ENCODE measurements at places on chromosomes 7 and 10.

- no peak for DNase-seq
These were observed 906.2 kb downstream of the LRMDA start for GRCh38 chr10:76337641-76338040.

DNA sequence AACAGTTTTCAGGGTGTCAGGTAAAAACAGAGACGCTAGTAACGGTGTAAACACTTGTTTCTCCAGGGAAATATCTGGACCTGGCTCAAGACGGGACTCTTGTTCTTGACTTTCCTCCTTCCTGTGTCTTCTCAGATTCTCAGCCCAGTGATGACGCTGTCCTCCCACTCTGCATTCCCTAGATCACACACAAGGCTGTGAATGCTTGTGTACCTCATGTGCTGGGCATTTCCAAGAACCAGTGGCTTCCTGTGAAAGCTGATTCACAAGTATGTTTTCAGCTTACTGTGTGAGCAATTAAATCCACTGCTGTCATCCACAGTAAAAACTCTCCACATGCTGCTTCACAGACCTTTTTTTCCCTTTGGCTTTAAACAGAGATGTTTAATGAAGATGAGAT is 193.8 kb upstream of the DPP6 start:
- no peak for DNase-seq

GRCh38 chr10:45558425-45558824 is 114.1 kb downstream of the ZFAND4 start:
- no peak for DNase-seq

- no peak for DNase-seq
These were observed 89.5 kb downstream of the THSD7A start for GRCh38 chr7:11742496-11742895.

DNA sequence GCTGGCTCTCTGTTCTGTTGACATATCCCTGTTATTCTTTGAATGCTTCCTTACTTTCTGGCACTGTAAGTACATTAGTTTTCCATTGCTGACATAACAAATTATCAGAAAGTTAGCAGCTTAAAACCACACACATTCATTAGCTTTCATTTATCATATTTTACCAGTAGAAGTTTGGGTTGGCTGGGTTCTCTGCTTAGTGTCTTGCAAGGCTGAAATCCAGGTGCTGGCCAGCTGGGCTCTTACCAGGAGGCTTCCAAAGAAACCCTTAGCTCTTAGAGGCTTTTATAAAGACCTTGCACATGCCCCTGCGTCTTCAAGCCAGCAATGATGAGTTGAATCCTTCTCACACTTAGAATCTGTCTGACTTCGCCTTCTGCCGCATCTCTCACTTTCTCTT is 160.6 kb downstream of the MLLT10 start:
- no peak for DNase-seq

DNA sequence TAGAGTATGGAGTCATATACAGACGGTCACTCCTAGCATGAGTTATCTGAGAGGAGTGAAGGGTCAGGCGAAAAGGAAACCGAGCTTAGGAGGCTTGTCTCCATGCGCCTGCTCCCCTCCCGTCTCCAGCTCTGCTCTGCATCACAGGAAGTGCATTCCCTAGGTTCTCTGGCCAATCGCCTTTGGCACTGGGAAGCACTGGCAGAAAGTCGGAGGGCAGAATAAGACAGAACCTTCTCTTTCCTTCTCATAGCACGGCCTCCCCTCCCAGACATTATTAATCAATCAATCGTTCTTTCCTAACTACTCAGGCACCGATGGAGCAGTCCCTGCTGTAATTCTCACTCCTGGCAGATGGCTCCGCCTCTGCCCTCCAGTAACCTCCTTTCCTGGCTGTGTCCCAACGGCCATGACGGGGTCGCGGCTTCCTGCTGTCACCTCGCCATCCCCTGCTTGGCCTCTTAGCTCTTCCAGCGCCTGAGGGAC is 177.1 kb downstream of the FRMD4A start:
- DNase-seq: no peak

GRCh38 chr10:62354916-62355315 is 19.3 kb upstream of the ZNF365 start:
- no peak for DNase-seq

- DNase-seq: no peak
These were observed 305.5 kb downstream of the DNAJB9 start for GRCh38 chr7:108875139-108875538.

DNA sequence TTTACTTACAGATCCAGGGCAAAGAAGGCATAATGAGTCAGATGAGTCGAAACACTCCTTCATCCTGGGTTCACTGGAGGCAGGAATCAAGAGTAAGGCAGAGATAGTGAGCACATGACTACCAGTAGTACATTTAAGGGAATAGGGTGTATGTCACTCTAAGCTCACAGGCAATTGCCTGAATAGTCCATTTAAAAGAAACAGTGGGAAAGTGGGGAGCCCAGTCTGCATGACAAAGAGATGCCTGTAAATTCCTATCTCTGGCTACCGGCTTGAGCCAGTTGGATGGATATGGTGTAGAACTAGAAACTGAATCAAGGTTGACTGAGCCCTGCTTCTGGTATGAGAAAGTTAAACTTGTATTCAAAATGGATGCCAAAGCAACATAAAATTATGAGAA is 861.5 kb upstream of the ZWINT start:
- DNase-seq: no peak

DNA sequence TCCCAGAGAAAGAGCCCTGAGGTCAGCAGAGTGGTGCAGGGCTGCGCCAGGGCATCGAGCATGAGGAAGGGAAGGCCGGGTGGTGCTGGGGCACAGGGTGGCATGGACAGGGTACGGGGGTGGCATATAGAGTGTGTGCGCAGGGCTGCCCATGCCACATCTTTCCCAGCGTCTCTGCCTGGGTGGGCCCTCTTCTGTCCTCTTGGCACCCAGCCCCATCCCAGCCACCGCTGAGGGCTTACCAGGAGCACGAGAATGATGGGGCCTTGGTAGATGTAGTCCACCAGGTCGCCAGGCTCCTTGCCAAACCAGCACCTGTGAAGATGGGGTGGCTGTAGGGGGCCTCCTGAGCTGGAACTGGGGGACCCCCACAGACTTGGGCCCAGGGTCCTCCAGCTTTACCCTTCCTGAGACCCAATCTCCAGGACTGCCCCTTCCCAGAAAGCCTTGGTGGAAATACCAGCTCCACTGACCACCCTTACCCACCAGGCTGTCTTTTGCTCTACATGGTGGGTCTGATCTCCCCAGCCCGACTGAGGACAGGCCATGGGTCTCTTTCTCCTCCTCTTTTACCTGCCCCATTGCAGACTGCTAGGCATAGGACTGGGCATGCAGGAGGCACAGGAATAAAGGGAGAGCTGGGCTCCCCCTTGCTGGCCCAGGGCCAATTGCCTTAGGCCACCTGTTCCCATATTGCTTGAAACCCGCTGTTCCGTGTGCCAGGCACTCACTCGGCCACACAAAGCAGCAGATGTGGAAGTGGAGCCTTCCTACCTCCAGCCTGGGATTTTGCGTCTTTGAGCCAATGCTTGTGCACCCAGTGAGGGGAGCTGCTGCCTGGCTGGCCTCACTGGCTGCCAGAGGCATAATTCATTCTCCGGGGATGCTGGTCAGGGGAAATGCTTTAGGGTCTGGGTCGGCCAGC is 21.7 kb downstream of the CRHR2 start:
- DNase-seq: no peak

- DNase-seq: no peak
These were observed 66.0 kb downstream of the SRPK2 start for GRCh38 chr7:105322655-105323277.

DNA sequence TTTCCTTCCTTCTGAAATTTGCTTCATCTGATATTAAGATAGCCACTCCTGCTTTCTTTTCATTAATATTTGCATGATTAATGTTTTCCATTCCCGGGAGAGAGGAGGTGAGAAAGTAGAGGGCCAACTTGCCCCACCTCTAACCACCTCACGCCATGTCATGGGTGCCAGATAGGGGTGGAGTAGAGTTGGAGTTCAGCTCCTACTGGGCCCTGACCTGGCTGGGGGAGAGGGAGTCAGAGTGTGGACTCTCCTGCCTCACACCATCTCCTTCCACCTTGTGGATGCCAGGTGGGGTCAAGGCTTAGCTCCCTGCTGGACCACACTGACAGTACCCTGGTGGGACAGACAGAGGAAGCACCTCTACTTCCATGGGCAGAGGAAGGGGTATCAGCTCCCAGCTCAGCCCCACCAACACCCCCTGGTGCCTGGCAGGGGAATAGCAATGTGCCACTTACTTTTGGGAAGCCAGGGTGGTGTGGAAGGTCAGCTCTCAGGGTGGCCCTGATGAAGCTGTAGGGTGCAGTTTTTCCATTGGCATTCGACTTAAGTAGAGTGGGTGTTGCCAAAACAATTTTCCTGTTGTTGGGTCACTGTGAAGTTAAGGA is 28.0 kb downstream of the CHST12 start:
- DNase-seq: no peak

GRCh38 chr7:149195180-149196150 is at the start of gene ZNF282:
ZNF282 (plus strand) TSS chr7:149195546; CDS start chr7:149195590, 44 bp downstream.
- DNase-seq: peak; percentile 40

- no peak for DNase-seq
These were observed 18.9 kb upstream of the DNAJC1 start for GRCh38 chr10:22022257-22023032.

DNA sequence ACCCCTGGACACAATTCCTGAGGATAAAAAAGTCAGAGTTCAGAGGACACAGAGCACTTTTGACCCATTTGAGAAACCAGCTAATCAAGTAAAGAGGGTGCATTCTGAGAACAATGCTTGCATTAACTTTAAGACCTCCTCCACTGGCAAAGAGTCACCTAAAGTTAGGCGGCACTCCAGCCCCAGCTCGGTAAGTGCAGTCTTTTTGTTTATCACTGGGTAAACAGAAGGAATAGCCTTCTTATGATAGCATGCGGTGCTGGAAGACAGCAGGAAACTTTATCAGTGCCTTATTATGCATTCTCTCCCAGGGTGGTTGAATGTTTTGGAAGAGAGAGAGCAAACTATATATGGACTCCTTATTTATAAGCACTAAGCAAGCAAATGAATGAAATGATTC is 130.5 kb downstream of the CDK14 start:
- no peak for DNase-seq

DNA sequence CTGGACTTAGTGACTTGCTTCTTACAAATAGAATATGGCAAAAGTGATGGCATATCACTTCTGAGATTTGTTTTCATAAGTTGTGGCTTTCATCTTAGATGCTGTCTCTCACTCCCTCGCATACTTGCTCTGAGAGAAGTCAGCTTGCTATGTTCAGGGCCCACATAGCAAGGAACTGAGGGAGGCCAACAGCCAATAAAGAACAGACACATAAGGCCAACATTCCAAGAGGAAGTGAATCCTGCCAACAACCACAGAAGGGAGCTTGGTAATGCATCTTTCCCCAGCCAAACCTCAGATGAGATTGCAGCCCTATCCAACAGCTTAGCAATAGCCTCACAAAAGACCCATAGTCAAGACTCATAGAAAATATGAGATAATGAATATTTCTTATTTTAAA is 39.2 kb upstream of the DMTF1 start:
- DNase-seq: no peak

GRCh38 chr10:1198453-1199344 is 142.5 kb downstream of the WDR37 start:
- DNase-seq: no peak

GRCh38 chr10:103923502-103923901 is 5.5 kb upstream of the STN1 start:
- no peak for DNase-seq

DNA sequence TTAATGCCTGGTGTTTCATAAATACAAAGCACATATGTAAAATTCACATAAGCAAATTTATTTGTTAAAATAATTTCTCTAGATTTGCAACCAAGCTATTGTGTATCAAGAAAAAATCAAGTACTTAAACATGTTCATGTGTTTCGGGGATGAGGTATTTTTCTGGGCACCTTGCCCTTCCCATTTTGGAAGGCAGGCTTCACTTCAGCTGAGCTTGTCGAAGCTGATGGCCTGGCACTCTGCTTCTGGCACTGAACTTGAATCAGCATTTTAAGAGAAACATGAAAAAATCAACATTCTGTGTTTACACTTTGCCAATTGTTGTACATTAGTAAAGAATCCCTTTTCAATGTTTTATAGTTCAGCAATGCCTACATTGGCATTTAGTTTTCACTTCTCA is 179.1 kb upstream of the STEAP4 start:
- no peak for DNase-seq

GRCh38 chr7:50739744-50740435 is 42.8 kb downstream of the GRB10 start:
- peak; percentile 16 for DNase-seq

- DNase-seq: no peak
These were observed 789 bp downstream of the PDGFA start for GRCh38 chr7:518630-519483.

DNA sequence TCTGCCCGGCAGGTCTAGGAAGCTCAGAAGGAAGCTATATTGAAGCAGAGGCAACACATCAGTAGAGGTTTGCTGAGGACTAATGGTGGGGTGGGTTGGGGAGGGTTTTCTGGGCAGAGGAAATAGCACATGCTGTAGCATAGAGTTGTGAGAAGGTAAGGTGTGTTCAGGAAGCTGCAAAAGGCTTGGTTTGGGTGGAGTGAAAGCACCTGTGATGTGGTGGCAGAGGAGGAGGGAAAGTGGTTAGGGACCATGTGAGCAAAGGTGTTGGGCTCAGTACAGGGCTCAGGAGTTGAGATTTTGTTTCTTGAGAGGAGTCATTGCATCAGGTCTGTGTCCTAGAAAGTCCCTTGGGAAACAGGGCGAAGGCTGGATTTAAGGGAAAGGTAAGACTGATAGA is 294.6 kb downstream of the SORCS3 start:
- no peak for DNase-seq

DNA sequence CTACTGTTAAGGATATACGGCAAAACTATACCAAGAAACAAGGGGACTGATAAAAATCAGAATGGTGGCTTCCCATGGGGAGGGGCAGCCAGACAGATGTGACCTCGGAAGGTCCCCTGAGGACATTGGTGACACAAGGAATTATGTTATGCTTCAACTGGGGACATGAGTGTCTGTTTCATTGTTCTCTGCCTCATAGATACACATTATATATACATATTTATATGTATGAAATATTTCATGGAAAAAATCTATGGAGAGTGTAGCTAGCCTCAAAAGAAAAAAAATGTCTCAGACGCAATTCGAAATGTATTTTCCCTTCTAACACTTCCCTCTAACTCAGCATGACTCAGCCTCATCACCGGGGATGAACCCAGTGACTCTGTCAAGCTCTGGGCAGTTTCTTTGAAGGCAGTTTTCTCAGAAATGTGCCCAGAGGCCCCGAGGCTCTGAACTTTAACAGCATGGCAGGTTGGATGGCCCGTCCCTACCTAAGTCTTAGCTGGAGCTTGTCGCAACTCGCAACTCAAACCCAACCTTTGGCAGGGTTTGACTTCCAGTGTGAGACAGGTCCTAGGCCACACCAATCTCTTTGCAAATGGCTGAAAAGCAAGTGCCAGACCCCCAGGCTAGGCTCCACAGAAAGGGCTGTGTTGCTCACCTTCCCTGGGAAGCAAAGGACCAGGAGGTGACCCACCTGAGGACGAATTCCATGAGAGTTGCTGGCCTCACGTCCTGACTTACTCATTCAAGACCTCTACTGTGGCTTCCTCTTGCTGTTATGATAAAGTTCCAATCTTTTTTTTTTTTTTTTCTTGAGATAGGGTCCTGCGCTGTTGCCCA is 86.9 kb downstream of the CARD11 start:
- DNase-seq: peak; percentile 25

- no peak for DNase-seq
These were observed 141.7 kb upstream of the CCDC6 start for GRCh38 chr10:60048091-60048501.

GRCh38 chr7:159138508-159138907 is 6.2 kb downstream of the VIPR2 start:
- DNase-seq: no peak

- no peak for DNase-seq
These were observed 9.0 kb upstream of the TACR2 start for GRCh38 chr10:69425511-69426298.

GRCh38 chr10:95403700-95404461 is 113.1 kb upstream of the PDLIM1 start:
- DNase-seq: no peak
